ENCODE measurements at places on chromosomes 6 and 20. TPM values are rescaled to one million over a fixed set of nuclear protein-coding genes. Genes with fewer than 3 reads are reported as not detected.

DNA sequence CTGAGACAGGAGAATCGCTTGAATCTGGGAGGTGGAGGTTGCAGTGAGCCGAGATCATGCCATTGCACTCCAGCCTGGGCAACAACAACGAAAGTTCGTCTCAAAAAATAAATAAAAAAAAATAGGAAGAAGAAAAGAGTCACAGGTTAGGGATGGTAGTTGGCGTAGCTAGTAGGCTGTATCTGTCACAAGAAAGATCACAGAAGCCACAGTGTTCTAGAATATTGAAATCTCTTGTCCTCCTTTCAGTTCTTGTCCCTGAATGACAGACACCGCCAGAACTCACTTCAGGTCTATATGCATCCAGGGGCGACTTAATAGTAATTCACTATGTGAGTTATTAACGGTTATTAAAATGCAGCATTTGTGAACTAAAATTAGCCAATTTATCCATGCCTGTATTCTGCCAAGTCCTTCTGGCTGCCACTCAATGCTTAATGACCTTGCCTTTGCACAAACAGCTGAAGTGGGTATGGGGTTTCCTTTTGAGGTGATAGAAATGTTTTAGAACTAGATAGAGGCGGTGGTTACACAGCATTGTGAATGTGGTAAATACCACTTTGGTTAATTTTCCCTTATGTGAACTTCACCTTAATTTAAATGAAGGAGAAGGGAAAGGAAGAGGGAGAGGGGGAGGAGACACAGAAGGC lies 41.3 kb upstream of the ZMYND8 start:
- DNase-seq, result no peak

DNA sequence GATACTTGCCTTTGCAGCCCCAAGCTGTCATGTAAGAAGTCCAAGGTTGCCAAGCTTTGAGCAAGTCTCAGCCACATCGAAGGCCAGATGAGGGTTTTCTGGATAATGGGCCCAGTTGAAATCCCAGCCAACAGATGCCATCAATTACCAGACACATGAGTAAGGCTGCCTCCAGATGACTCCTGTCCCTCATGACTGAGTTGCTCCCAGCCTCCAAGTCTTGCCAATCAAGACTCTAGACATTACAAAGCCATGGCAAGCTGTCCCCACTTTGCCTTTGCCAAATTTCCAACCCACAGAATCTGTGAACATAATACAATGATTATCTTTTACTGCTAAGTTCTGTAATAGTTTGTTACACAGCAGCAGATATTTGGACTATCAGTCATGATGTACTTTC lies 76.8 kb upstream of the ARMC2 start:
- DNase-seq, result no peak

DNA sequence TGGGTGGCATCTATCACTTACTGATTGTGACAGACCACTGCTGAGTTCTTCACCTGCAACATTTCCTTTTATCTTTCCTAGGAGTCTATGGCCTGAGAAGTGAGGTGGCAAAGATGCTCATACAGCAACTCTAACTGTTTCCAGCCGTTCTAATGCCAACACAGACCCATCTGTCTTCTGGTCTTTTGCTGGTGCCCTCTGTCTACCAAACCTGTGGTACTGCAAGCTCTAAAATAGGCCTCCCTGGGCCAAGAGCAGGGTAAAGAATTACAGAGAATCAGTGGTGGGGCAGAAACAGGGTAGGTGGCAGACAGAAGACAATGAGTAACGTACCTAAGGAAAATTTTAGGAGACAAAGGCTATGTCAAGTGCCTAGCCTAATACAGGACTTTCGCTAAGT lies 611.0 kb upstream of the FLRT3 start:
- DNase-seq, result no peak

GRCh38 chr6:90336388-90336947 lies 39.8 kb upstream of the BACH2 start:
- no peak for DNase-seq

The JPH2 gene
- total RNA-seq, result 0.97 TPM

The UBE2C gene
- 200 TPM for total RNA-seq

The PCIF1 gene
- 31.8 TPM for total RNA-seq

The OR2H2 gene
- not detected for total RNA-seq
